CD4-positive, alpha-beta T cell treated with Interleukin-4 for 1 hour (primary cell): ENCODE measurements at places on chromosomes 12 and 14.
A peak's percentile ranks its signal among the peaks of the same experiment; 100 is the strongest.

- peak; percentile 84 for DNase-seq
These were observed 16.5 kb downstream of the SELPLG start for GRCh38 chr12:108616941-108617858.

- no peak for DNase-seq
These were observed 35.6 kb downstream of the DAD1 start for GRCh38 chr14:22553445-22553844.

DNA sequence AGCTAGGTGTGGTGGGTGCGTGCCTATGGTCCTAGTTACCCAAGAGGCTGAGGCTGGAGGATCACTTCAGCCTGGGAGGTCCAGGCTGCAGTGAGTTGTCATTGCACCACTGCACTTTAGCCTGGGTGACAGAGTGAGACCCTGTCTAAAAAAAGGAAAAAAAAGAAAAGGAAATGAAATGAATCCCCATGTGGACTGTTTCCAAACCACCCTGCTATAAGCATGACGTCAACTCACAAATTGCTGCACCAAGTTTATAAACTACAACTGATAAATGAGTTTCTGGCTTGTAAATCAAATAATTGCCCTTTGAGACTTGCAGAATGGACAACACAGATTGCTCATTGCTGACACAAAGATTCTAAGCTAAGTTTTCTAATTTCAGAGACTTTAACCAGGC lies 51.0 kb upstream of the STK38L start:
- DNase-seq, result no peak

DNA sequence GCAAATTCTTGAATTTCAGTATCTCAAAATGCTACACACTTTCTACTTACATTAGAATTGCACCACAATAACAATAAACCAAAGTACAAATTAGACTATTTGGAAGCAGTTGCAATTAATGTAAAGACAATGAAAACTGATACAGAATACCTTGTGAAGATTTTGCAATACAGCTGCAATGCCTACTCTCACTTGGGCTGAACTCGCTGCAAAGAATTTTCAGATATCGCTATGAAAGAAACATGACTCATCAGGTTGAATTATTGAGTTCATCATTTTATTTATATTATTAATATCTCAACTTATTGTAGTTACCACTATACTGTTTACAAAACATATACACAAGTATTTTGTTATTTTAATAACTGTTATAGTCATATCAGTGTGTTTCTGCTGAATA lies 108.0 kb upstream of the TMTC2 start:
- no peak for DNase-seq

- no peak for DNase-seq
These were observed 16.0 kb upstream of the SELPLG start for GRCh38 chr12:108649669-108650068.

DNA sequence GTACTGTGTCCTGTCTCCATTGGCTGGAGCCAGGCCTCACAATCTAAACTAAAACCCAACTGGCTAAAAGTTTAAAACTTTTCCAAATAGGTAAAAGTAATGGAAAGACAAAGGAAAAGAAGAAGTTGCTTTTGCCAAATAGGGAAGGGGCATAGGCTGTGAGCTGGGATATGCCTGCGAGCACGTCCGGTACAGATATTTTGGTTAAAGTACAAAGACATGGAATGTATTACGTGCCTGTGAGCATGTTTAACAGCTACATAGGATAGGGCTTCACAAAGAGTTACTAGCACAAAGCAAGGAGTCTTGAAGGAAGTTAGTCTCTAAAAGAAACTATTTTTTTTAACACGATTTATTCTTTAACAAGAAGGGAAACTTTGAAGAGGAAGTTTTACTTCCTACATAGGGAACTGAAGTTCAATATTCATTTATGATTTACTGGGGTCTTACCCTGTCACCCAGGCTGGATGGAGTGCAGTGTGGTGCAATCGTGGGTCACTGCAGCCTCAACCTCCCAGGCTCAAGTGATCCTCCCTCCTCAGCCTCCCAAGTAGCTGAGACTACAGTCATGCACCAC lies 41.9 kb upstream of the INF2 start:
- no peak for DNase-seq

- no peak for DNase-seq
These were observed 232.0 kb downstream of the ERC1 start for GRCh38 chr12:1222858-1223639.

GRCh38 chr12:27207615-27208413 lies 36.3 kb upstream of the STK38L start:
- no peak for DNase-seq

GRCh38 chr12:79956896-79957295 lies 22.0 kb upstream of the PPP1R12A start:
- no peak for DNase-seq

GRCh38 chr12:25771476-25771875 lies 187.0 kb upstream of the RASSF8 start:
- no peak for DNase-seq

DNA sequence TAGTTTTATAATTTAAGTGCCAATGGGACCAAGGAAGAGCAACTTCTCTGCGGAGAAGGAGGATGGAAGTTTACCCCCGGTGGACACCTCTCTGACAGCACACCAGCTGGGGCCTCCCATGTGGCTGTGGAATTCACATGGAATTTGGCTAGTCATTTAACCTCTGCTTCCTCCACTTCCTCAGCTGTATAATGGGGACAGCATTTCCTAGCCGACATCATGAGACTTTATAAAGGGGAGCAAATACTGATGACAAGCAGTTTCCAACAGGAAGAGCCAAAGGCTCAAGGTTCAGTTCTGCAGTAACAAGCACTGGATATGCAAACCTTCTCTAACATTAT lies 7.5 kb downstream of the DUSP6 start:
- no peak for DNase-seq

- DNase-seq, result no peak
These were observed 62.8 kb upstream of the EGLN3 start for GRCh38 chr14:34013721-34014060.

GRCh38 chr12:132703641-132704040 lies 7.0 kb upstream of the PGAM5 start:
- no peak for DNase-seq

DNA sequence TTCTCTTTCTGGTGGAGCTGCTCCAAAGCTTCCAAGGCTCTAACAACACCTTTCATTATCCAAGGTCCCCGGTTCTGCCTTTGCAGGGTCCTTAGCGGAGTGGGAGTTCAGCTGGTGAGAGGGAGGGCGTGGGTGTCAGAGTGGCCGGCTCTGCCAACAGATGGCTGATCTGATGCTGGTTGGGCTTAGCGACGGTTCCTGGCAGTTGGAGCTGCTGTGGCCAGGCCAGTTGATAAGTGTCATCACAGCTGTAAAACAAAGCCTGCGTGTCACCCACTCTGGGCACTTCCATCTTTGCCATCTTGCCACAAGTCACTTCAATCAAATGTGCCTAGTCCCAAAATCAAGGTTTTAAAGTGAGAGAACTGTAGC lies 36.3 kb downstream of the RIN3 start:
- DNase-seq, result peak; percentile 31

GRCh38 chr12:30631740-30632139 lies 63.9 kb downstream of the IPO8 start:
- no peak for DNase-seq
